RCC 7860 (cell line): ENCODE measurements at places on chromosomes 6 and 20.
A peak's percentile ranks its signal among the peaks of the same experiment; 100 is the strongest.

GRCh38 chr6:27502508-27503435, 29.9 kb upstream of the ZNF184 start:
- DNase-seq, result peak; percentile 85

DNA sequence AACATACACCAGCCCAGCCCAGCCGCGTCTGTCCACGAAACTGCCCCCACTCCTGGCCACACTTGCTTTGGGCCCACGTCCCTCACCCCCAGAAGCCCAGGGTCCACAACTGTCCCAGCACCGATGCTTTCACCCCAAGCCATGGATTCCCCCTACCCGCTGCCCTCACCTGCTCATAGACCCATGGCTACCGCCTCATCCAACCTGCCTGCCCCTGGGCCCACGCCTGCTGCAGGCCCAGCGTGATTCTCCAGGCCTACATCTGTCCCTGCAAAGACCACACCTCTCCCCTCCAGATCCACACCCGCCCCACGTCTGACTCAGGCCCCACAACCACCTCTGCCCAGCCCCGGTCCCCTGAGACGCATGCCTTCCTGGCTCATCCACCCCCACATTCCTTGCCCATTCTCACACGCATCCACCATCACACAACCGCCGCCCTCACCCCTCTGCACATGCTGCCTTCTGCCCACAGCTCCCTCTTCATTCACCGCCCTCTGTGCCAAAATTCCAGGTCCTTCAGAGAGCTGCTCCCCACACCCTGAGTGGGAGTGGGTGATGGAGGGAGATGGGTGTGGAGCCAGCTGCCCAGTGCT, 86.7 kb downstream of the GRM4 start:
- no peak for DNase-seq

GRCh38 chr6:170038708-170039107, 252.2 kb downstream of the DLL1 start:
- no peak for DNase-seq

- no peak for DNase-seq
Measured at GRCh38 chr6:169189686-169190085, 64.0 kb downstream of the THBS2 start.

GRCh38 chr6:161050134-161050765, 58.7 kb downstream of the MAP3K4 start:
- DNase-seq, result no peak

DNA sequence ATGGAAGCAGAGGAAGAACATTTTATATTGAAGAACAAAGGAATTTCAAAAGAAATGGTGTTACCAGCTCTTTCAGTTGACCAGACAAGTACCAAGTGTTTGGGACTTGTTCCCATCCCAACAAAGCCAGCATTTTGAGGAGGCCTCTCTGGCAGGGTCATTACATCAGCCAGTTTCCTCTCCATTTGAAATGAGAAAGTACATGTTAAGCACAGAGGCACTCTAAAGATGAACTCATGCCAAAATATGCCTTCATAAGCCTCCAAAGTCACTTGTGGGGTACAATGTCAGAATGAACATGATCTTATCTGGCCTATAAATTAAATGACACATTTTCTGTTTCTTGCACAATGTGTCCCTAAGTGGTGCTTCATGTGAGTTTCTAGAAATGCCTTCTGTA, 223.9 kb downstream of the PRL start:
- no peak for DNase-seq

DNA sequence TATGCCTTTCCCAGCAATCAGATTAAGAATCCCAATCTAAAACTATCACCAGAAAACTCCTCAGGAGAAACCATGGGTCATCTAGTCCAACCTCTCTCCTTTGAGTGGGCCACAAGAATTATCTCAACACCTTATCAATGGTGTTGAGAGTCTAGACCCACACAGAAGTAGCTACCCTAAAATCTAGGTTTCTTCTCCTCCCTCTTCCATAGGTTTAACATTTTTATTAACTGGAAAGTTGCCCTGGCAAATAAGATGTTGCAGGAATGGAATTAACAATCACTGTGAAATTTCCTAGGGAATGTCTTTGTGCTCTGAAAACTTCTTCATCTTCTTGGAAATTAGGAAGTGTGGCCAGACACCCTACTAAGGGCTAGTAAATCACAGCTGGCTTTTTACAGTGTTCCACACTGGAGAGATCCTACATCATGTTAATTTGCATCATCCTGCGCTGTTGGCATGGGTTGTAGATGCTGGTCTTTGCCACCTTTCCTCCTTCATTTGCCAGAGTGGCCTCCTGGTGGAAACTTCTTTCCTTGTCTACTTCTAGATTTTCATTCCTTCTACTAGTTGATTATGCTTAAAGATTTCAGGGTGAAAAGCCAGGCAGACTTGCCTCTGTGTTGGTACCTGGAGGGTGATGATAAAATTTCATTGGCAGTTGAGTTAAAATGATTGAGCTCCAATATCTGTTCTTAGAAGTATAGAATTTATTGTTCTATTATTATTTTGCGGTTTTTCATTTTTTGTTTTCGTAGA, 2.7 kb downstream of the TNFAIP3 start:
- DNase-seq, result no peak

DNA sequence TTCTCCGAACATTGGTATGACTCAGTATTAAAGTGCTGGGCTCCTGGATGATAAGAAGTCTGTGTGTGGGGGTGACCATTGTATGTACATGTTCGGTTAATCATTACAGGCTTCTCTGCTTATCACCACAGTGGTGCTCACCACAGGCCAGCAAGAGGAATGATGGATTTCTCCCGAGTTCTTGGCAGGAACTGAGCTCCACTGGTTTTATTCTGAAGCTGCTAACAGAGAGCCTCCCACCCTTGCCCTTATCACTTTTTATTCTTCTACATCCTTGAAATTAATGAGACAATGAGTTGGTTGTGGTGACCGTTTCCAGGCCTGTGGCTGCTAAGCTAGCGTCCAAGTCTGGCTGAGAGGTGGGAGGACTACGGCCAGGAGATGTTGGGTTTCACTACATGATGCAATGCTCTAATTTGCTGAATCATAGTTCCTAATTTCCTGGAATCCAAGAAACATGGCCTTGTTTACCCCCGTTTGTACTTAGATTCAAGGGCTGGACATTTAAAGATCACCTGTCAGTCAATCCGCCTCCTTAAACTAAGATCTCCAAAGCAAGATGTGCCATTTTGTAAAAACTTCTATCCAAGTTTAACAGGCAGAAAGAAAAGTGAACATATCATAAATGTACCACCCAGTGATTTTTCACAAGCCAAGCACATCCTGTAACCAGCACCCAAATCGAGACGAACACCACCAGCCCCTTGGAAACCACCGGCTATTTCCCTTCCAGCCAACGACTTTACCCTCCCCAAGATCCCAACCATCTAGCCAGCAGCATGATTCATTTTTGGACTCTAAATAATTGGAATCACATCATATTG, 172.5 kb downstream of the FOXA2 start:
- peak; percentile 99 for DNase-seq

DNA sequence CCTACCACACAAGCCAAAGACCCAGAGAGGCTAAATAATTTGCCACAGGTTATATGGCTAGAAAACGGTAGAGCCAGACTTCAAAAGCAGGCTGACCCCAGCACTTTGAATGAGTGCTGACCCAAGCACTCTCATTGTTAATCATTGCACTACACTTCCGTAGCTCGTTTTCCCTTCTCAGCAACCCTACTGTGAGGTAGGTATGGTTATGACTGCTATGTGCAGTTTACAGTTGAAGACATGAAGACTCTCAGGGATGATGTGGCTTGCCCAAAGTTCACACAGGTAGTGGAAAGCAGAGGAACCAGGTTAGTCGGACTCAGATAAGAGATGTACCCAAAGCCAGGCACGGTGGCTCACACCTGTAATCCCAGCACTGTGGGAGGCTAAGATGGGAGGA, 33.5 kb upstream of the RIMS4 start:
- DNase-seq, result no peak

DNA sequence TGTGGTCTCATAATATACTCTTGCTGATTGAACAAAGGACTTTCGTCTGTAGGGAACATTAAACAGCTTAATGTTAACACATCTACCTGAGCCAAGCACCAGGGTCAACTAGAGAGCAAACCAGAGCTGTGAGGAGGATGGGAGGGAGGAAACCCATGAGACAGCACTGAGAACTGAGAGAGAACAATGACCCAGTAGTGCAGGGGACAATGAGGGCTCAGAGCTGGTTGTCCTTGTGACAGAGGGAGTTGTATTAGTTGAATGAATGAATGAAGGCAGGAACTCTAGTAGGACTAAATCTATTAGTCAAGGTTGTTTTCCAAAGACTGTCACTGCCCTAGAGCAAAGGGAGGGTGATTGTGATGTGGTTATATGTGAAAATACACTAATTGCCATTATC, 28.2 kb upstream of the GSTA4 start:
- no peak for DNase-seq

DNA sequence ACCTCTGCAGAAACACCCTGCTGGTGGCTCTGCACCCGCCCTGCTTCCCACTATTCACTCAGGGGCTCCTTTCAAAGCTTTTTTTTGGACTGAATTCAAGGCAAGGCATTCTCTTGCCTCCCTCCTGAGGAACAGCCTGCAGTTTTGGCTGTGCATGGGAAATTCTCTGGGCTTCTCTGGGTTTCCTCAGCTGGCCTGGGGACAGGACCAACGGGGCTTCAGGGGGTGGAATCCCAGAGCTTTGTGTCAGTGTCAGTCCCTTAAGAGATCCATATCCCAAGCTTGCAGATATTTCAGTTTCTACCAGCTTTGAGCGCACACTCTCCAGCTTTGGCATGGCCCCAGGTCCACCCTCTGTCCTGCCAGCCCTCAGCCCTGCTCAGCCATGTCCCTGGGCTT, 2.0 kb downstream of the SCRT2 start:
- no peak for DNase-seq

DNA sequence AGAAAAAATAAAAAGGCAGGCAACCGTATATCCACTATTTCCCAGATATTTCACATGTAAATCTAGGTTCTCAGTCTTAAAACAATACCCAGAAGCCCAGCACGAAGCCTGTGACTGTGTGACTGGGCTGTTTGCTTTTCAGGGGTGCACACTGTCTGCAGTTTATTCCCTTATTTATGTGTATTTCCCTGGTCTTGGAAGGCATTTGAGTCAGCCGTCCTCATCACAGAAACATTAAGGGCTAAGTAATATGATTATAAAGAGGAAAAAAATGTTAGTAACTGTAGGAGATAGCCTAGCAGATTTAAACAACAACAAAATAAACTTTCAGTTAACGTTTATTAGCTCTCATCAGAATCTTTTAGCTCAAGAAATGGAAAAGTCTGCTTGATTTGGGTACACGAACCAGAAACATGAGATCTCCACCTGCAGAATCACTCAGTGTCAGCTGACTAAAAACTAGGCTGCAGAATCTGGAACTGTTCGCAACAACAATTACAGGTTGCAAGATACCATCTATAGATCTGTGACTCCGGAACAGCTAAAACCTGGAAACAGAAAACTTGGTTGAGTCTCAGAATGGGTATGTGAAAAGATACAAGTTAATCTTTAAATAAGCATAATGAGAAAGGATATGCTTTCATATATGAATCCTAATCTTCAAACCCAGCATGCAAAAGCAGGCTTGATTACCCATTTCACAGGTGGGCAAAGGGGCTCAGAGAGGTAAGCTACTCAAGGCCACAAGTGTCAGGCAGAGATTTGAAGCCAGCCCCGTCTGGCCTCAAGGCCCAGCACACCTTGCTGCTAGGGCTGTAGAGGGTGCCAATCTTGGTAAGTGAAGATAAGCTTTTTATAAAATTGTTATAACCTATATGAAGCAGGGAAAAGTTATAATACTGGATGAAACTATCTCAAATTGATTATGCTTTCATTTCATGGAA, 21.1 kb downstream of the GCLC start:
- no peak for DNase-seq

DNA sequence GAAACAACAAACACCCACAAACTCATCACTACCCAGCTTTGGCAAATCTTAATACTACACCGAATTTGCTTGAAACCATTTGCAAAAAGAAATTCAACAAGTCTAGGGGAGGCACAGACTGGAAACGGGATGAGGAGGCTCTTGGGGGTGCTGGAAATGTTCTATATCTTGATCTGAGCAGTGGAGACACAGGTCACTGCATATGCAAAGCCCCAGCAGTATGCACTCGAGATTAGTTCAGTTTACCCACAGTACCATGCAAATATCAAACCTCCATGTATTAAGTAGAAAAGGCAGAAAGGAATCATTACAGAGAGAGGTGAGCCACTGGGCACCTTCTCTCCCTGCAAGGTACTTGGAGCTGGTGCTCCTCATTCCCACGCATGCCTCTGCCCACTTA, 75.9 kb downstream of the PREX1 start:
- no peak for DNase-seq

GRCh38 chr20:38302786-38303185, 1.2 kb upstream of the BPI start:
- no peak for DNase-seq

GRCh38 chr6:93176070-93176469, 243.3 kb downstream of the EPHA7 start:
- DNase-seq, result no peak

GRCh38 chr20:63442100-63442493, 30.4 kb downstream of the KCNQ2 start:
- peak; percentile 9 for DNase-seq

GRCh38 chr20:57317789-57318371, 11.7 kb upstream of the SPO11 start:
- DNase-seq, result no peak

GRCh38 chr6:139602577-139602976, 228.1 kb upstream of the CITED2 start:
- DNase-seq, result no peak

- DNase-seq, result no peak
Measured at GRCh38 chr20:44167736-44168135, 19.3 kb downstream of the JPH2 start.

DNA sequence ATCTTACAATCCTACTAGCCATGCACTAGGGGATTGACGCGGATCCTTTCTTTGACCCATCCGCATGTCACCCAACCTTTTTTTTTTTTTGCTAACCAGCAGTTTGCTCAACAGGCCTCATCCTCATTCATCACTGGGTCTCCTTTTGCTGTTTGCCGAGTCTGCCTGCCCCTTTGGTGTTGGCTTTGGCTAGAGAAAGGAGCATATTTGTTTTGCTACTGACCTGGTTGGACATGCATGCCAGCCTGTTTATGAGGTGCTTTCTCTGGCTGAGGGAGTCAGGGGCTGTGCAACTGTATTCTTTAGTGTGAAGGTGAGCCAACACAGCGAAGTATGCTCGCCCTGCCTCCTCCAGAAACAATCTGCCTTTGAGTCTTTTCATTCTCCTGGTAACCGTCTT, 40.2 kb downstream of the E2F3 start:
- DNase-seq, result no peak

- DNase-seq, result no peak
Measured at GRCh38 chr20:48802216-48802615, 25.6 kb downstream of the PREX1 start.

GRCh38 chr20:19710336-19711120, 47.5 kb upstream of the RIN2 start:
- DNase-seq, result no peak
